ENCODE measurements at places on chromosomes 12 and 14.

GRCh38 chr12:111806304-111806703 is 35.7 kb upstream of the MAPKAPK5 start:
- DNase-seq: no peak

GRCh38 chr14:41285186-41285748 is 321.4 kb upstream of the LRFN5 start:
- DNase-seq: peak; percentile 40

DNA sequence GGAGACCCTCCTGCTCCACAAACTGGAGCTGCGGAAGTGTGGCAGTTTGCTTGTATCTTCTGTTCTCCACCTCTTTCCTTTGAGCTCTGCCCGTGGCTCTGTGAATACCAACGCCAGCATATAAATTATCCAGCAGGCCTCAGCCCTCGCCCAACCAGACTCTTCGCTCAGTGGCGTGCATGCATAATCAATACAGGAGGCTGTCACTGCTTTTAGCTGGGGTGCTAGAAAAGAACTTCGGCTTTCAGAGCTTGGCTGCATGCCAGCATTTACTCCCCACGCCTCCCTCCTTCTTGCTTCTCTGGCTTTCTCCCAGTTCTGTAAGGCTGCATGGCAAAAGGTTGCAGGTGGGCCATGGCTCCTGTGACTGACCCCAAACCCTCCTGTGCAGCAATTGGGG is 26.9 kb downstream of the NRXN3 start:
- no peak for DNase-seq

DNA sequence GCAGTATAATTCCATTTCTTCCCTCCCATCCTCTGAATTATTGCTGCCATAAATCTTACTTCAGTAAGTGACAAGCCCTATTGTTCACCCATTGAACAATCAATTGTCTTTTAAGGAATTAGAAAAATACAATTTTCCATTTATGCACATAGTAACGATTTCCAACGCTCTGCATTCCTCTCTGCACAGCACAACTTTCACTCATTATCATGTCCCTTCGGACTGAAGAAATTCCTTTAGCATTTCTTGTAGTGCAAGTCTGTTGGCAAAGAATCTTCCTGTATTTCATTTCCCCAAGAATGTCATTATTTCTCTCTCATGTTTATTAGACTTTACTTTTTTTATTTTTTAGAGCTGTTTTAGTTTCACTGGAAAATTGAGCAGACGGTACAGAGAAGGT is 252.1 kb upstream of the RTL1 start:
- DNase-seq: no peak

GRCh38 chr12:25894759-25895158 is 63.7 kb upstream of the RASSF8 start:
- no peak for DNase-seq

- peak; percentile 57 for DNase-seq
Observed at GRCh38 chr12:68200854-68201253, 24.8 kb downstream of the IL26 start.

- no peak for DNase-seq
Observed at GRCh38 chr12:93201990-93202389, 175.7 kb upstream of the NUDT4 start.

GRCh38 chr12:104888481-104888880 is 69.6 kb downstream of the SLC41A2 start:
- no peak for DNase-seq

GRCh38 chr12:71465796-71466195 is 26.2 kb downstream of the LGR5 start:
- DNase-seq: no peak

DNA sequence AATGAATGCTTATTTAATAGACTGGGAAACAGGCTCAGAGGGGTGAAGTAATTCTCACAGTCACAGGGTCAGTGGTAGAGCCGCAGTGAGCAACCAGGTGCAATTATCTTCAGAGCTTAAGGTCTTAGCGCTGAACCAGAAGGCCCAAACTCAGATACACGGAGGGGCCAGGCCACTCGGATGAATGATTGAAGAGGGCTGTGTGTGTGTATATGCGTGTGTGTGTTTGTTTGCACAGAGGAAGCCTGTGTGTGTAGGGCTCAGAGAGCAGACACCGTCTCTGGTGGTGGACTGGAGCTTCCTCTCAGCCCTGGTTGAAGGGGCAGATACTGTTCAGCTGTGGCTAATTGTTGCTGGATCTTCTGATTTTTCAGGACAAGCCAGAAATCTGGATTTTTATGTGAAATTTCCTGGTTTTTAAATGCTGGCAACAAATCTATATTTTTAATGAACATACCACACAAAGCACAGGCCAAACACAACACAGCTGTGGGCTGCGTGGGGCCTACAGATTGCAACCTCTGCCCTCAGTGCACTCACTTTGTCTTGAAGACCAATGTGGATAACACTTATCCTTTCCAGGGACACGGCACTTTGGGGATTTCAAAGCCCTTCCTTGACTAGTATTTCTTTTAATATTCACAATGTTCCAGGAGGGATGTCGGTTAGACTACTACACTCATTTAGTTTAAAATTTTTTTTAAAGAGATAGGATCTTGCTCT is 94.5 kb upstream of the NRXN3 start:
- DNase-seq: no peak

All from fibroblast of skin of right biceps (primary cell).